Astrocyte (in vitro differentiated cells and primary cell): ENCODE measurements at places on chromosomes 1 and 21. TPM values are rescaled to one million over a fixed set of nuclear protein-coding genes. Genes with fewer than 3 reads are reported as not detected.
A peak's percentile ranks its signal among the peaks of the same experiment; 100 is the strongest.

Gene HLX
- 1.4 and 2.1 TPM in 2 replicates for total RNA-seq

Gene NCMAP
- total RNA-seq, result not detected in 2 replicates

Gene ZNF695
- 1.5 and 2.5 TPM in 2 replicates for total RNA-seq

Gene TTC22
- not detected in 2 replicates for total RNA-seq

Gene CAMK2N1
- 17.5 and 18.9 TPM in 2 replicates for total RNA-seq

Gene AGMAT
- total RNA-seq, result 0.41 and 0.53 TPM in 2 replicates

GRCh38 chr1:164563721-164564360 lies 4.9 kb downstream of the PBX1 start:
- no peak for DNase-seq

Gene SELP
- total RNA-seq, result 0.19 TPM in 1 of 2 replicates, not detected in the other

- DNase-seq, result no peak
These were observed 33.7 kb downstream of the XCL2 start for GRCh38 chr1:168509875-168510791.

DNA sequence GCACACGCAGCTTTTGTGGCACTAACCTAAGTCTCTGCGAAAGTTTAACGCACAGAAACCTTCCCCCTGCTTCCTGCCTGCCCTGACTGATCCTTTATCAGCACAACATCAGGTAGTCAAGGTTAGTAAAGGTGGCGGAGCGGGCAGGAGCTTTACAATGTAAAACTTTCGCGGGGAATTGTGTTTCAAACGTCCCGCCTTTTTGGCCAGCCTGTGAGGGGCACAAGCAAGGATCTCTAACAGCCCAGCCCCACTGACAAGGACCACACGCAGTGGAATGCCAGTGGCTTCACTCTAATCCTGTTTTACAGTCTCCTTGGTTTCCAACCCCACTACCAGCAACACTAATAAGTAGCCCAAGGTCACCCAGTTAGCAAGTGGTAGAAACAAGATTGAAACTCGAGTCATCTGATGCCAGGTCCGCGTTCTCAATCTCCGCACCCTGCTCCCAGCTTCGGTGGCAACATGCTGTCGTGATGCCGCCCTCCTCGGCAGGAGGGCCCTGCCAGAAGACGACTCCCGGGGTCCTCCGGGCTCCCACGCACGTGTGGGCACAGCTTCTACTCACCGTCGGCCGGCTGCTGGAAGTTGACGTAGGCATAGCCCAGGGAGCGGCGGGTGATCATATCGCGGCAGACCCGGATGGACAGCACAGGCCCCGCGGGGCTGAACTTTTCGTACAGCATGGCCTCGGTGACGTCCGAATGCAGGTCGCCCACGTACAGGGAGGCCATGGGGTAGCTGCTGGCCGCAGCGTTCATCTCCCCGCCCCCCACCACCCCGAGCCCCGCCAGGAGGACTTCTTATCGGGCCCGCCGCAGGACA lies 1.2 kb downstream of the PABPC4 start:
- DNase-seq, result peak; percentile 64

DNA sequence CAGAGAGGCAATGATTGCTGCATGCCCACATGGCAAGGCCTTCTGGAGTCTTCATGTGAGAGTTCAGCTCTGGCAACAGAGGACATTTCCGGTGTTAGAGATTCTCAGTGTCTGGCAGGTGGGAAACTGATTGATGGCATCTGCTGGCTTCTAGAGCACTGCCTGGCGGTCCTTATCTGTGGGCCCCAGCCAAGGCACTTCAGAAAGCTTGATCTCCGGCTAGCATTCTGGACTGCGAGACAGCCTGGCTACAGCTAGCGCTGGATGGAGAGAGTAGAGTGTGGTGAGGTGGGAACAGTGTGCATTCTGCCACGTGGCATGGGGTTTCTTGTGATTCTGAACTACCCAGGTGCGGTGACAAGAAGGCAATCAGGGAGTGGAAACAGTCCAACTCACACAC lies 9.4 kb downstream of the ZNF678 start:
- no peak for DNase-seq

GRCh38 chr1:147748676-147749350 lies 11.6 kb downstream of the GJA5 start:
- DNase-seq, result no peak

- DNase-seq, result no peak
These were observed 27.0 kb downstream of the SDC3 start for GRCh38 chr1:30881319-30882181.

DNA sequence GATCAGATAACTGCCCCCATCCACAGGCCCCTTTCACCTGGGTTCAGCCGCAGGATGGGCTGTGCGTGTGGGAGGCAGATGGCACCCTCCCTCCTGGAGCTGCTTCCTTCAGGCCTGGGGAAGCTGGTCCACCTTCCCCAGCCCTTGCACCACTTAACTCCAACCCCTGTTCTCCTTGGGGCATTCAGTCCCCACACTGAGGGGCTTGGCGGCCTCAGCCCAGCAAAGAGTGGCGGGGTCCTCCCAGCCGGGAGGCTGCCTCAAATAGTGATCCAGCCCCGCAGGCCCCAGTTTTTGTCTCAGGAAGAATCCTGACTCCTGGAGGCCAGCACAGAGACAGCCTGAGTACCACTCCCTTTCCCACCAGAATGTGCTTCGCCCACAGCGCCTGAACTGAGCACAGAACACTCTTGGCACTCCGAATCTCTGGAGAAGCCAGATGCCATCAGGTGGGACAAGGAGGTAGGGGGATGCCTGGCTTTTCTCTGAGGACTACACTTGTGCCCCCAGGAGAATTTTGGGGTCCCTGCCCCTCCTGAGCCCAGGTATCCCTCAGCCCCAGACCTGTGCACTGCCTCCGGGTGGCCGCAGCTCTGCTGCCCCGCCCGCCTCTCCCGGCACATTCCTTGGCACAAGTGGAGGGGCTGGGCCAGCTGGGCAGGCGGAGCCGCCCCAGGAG lies 936 bp downstream of the PAQR6 start:
- no peak for DNase-seq

DNA sequence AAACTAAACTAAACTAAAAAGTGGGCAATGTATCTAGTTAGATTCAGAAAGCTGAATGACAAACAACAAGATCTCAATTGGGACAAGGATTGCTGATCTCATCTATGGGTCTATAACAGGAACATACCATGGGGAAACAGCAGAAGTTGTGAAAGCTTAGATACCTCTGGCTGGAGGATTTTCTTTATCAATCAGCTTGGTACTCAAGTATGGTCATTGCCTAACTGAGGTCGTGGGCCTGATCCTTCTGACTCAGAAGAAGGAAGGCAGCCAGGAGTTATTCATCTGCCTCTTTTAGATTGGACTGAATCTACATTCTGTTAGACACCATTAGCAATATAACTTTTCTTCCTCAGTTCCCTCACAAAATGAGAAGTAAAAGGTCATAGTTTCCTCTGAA lies 39.7 kb downstream of the DNTTIP2 start:
- peak; percentile 91 for DNase-seq

DNA sequence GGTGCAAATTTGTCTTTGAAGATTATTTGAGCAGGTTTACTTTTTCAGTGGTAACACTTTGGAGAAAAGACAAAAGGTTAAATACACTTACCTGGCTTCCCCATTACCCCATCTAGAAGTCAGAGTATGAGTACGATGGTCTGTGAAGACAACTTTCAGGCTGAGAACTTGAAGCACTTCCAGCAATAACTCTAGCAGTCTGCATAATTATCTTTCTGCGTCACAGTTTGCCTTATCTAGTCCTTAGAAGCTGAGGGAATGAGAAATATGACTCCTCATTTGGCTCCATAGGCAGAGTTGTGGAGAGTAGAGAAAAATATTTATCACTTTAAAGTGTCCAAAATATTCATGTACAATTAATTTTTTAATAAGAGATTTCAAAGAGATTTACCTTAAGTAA lies 323.4 kb upstream of the CAMK1G start:
- peak; percentile 27 for DNase-seq

DNA sequence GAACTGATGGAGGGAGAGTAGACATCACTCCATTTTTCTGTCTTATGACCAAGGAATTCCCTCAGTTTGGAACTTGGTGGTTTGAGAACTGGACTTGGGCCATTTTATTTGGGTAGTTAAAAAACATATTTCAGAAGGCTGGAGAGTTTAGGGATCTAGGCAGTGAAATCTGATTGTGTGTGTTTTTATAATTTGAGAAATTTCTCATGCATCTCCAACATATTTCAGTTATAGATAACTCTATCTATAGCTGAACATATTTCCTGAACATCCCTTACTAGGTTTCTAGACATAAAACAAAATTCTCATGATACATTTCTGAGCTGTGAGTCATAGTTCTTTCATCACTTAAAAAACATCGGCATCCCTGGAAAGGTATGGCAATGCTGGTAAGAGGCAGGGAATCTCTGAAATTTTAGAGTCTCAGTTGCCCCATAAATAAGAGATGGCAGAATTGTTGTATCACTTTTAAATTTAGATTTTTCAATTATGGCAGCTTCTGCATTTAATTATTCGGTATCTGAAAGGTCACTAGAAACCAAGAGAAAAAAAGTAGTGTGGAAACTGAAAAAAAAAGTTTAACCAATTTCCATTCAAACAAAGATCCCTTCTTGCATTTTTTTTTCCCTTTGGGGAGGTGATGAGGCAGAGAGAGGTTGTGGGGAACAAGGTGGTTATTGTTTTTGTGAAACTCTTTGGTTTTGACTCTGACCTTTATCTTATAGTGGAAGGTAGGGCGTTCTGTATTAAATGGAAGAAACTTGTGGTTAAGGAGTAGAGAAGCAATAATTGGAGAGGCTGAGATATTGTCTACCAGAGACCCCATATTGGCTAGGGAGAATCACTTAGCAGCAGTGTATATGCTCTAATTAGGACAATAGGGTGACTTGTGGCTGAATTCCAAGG lies 102.9 kb downstream of the FASLG start:
- DNase-seq, result peak; percentile 72

DNA sequence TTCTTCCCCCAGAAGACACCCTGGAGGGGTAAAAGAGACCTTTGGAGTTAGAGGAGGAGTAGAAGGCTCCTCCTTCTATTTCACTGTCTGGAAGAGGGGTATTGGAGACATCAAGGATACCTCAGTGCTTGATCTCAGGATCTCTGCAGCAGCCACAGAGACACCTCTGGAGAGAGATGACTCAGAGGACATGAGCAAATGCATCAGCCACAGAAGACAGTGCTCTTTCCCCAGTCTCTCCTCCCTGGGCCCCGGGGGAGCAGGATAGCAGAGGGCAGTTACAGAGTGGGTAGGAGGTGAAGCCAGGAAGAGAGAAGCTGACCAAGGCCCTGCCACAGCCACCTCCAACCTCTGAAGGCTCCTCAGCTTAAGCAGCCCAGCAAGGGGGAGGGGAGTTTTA lies 15.3 kb upstream of the TEDDM1 start:
- no peak for DNase-seq

GRCh38 chr1:50873458-50874187 lies 86.4 kb downstream of the FAF1 start:
- peak; percentile 61 for DNase-seq

- DNase-seq, result peak; percentile 88
These were observed 175.4 kb downstream of the NTMT2 start for GRCh38 chr1:170321113-170321512.

Gene HP1BP3
- 135 and 156 TPM in 2 replicates for total RNA-seq

Gene RAP1GAP
- 3.2 and 5.4 TPM in 2 replicates for total RNA-seq

DNA sequence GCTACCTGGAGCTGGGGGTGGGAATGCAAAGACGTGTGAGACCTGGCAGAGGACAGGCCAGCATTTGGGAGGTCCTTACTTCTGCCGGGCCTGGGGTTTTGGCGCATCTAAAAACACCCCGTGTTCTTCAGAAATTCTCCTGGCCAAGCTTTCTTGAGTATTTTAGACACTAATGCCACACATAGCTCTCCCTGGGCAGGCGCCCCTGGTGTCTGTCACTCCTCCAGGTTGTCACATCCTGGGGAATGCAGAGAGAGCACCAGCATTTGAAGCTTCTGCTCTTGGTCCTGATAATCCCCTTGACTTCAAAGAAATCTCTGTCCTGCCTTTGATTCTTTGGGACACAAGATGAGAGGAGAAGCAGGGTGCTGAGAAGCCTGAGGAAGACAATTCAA lies 6.0 kb downstream of the CAPN9 start:
- no peak for DNase-seq

DNA sequence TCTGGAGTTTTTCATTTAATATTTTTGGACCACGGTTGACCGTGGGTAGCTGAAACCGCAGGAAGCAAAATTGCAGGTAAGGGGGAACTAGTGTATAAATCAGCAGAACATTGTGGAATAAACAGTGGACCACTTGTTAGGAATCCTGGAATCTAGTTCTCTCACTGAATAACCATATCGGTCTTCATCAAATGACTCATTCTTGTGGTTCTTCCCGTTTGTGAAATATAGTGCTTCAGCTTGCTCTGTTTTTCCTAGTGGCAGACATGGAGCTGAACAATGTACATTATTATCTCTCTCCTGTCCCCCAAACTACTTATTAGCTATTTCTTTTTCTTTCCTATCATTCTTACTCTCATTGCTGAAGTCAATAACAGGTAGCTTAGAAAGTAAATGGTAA lies 61.9 kb downstream of the HSPA13 start:
- no peak for DNase-seq

GRCh38 chr1:24699628-24700027 lies 45.6 kb upstream of the CLIC4 start:
- no peak for DNase-seq

- DNase-seq, result no peak
These were observed 77.0 kb downstream of the FAM78B start for GRCh38 chr1:166089804-166090203.

Gene RAB7B
- 6.6 and 8.1 TPM in 2 replicates for total RNA-seq

- DNase-seq, result no peak
These were observed 672.3 kb upstream of the CXADR start for GRCh38 chr21:16840538-16840937.

- no peak for DNase-seq
These were observed 115.7 kb downstream of the FASLG start for GRCh38 chr1:172774561-172774960.

DNA sequence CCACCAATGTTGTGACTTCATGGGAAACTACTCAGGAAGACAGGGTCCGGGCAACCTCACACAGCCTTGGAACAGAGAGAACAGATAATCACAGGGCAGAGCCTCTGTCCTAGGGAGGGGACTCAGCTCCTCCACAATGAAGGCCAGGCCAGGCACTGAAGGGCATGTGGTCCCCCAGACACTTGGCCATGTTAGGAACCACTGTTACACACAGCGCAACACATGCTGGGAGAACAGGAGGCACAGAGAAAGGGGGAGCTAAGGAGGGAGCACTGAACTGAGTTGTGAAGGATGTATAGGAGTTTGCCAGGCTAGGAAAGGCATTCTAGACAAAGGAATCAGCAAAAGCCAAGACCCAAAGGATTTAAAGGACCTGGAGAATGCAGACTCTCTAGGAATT lies 127.6 kb downstream of the DMRTB1 start:
- no peak for DNase-seq

Gene OLFML2B
- 14.7 and 22.9 TPM in 2 replicates for total RNA-seq

Gene OR2L2
- not detected in 2 replicates for total RNA-seq

Gene NECAP2
- 78.2 and 80.9 TPM in 2 replicates for total RNA-seq

DNA sequence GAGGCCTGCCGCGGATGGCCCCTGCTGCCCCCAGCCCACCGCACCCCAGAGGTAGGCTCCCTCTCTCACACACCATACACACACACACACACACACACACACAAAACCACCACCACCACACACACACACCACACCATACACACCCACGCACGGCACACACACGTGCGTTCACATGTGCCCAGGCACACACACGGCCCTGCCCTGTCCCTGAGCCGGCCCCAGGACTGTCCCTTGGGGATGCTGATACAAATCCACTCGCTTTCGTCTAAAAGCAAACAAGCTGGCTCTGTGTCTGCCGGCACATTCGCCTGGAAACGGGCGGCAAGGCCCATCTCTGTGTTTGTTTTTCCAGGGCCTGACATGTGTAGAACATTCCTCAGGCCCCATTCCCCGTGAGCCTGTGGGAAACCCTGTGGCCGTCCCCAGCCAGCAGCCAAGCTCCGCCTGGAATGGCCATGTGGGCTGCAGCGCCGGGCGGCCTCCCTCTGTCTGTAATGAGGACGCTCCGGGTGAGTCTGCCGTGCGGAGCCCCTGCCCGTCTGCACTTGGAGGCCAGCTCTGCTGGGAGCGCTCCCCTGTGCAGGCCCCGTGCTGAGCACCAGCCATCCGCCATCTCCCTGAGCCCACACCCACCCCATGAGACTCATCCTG lies 67.4 kb downstream of the DMRTB1 start:
- DNase-seq, result peak; percentile 59
